Epithelial cell of esophagus (primary cell): ENCODE measurements at places on chromosomes 7 and 10.

DNA sequence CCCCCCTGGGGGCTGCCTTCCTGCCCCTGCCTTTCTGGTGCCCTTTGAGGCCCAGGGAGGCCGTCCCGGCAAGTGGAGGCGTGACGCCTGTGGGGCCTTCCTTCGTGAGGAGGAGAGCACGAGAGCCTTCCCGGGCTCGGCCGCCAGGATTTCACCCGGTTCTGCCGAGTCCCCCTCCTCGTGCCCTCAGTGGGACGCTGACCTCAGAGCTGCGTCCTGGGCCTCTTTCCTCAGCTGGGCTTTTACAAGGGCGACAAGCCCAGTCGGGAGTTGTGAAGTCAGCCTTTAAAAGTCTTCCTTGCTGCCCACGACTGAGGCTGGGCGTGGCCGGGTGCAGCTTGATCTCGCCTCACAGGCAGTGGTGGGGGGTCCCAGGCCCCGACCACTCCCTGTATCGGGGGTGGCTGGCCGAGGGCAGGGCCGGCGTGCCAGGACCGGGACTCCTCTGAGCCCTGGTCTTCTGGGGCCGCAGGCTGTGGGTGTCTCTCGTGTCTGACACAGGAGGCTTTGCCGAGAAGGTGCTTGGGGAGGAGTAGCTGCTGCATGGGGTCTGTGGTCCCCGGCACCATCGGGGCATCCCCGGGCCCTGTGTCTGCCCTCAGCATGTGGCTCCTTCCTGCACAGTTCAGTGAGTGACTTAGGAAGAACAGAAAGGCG, 41.8 kb downstream of the FAM20C start:
- DNase-seq: no peak

DNA sequence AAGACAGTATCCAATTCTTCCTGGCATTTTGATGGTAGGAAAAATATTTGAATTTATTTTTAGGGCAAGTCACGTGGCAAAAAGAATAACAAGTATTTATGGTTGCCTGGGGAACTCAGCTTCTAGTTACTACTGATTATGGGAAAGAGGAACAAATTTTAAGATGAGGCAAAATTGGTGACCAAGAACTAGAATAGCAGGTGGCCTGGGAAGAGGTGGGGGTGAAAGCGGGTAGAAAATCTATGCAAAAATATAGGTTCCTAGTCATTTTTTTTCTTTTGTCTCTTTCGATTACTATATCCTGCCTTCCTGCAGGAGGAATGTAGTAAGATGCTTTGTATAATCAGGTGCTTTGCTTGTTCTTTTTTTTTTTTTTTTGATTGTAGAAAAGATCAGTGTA, 27.8 kb downstream of the ENTPD1 start:
- no peak for DNase-seq

GRCh38 chr10:375815-376505, 240.7 kb downstream of the ZMYND11 start:
- no peak for DNase-seq

- DNase-seq: no peak
These were observed 19.9 kb upstream of the ATOH7 start for GRCh38 chr10:68251625-68252495.

DNA sequence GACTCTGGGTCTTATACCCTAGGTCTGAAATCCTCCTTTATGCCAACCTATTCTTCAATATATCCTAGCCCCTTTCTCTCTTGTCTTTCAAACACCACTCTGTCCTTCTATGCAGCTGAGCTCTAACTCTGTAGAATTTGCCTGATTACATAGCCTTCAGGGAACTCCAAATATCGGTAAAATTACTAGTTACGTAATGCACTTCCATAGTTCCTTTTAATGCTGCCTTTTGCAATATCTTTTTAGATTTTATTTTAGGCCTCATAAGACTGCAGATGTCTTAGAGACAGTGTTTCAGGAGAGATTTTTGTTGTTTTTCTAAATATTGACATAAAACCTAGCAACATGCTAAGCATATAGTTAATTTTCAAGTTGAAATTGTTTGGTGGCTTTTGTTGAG, 924.8 kb downstream of the CNTNAP2 start:
- DNase-seq: no peak

DNA sequence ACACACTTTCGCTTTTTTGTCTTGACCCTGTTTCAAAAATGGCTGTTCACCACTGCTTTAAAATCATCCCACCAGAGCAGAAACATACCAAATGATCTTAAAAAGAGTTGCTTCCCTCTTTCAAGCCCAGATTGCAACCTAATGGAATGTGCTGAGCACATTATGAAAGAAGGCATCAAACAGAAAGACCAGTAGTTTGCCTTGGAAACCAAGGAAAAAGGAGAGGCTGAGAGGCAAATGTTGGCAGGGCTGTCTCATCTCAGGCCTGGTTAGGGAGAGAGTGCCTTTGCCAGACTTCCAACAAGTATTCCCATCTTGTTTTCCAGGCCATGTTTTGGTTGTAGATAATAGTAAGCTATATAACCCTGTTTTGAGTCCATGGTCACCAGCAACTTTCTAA, 64.3 kb downstream of the ABCB4 start:
- DNase-seq: no peak

GRCh38 chr10:91137011-91137643, 83.3 kb upstream of the PCGF5 start:
- no peak for DNase-seq
